Naive thymus-derived CD8-positive, alpha-beta T cell (primary cell): ENCODE measurements at places on chromosomes 2 and 18.

- peaks cover 7% of the 10 kb centered on the region for H3K27me3 ChIP-seq
- no peaks in the 10 kb centered on the region for H3K36me3 ChIP-seq
- no peak for DNase-seq
- H3K4me3 ChIP-seq, result no peak overlapping the region
- no peaks in the 10 kb centered on the region for H3K4me1 ChIP-seq
Observed at GRCh38 chr18:23763343-23763742, 74.1 kb downstream of the LAMA3 start.

GRCh38 chr2:23520256-23520655, 135.3 kb downstream of the KLHL29 start:
- H3K4me3 ChIP-seq, result no peak overlapping the region
- H3K4me1 ChIP-seq, result no peaks in the 10 kb centered on the region
- no peaks in the 10 kb centered on the region for H3K36me3 ChIP-seq

DNA sequence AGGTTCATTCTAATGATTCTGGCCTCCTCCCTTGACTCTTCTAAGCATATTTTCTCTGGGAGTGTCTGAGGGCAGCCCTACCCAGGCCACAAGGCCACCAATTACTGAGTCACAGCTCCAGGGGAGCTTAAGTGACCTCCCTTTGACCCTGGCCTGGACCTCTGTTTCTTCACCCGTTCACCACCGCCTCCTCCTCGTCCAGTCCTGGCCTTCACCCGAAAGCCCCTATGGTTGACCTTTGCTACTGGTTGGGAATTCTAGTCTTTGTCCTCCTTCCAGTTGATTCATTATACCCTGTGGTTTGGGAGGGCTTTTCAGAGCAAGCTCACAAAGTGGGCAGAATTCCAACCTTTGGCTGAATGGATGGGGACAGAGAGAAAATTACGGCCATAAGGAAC, 72.6 kb downstream of the NRP2 start:
- no peak overlapping the region for H3K27ac ChIP-seq
- no peak for DNase-seq
- H3K4me1 ChIP-seq, result no peaks in the 10 kb centered on the region
- peaks cover 7% of the 10 kb centered on the region for H3K27me3 ChIP-seq

- peak overlapping the region; percentile 6 for H3K27ac ChIP-seq
- H3K4me1 ChIP-seq, result no peaks in the 10 kb centered on the region
- H3K4me3 ChIP-seq, result no peak overlapping the region
- no peaks in the 10 kb centered on the region for H3K27me3 ChIP-seq
Observed at GRCh38 chr2:239955087-239955988, 69.8 kb downstream of the NDUFA10 start.

DNA sequence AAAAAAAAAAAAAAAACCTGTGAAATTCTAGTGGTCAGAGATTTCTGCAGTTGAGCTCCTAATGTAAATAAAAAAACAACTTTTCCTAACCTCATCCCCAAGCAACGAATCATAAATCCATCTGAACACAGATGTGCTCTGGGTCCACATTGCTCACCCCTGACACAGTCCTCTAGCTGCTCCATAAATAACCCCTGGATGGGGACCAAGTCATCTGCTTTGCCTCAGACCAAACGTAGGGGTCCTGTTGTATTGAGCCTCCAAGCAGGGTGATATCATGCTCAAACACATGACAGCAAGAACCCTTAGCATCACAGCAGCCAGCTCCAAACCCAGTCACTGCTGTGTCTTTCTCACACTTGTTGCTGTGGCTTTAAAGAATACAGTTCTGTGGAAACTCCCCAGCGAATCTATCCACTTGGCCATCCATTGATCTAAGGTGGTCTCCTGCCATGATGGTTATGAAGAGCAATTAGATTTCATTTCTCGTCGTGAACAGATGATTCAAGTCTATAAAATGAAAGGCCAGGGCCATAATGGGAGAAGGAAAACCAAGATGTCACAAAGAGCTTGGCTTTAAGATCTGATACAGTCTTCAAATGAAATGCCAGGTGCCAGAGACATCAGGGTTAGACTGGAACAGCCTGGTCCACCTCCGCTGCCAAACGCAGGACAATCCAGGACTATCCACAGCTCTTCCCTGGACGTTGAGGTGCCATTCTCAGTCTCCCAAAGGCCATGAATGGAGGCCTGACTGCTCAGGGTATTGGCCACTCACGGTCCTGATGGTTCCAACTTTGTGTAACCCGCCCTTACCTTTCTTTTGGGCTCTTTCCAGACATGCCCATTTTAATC, 39.0 kb downstream of the TBC1D8 start:
- no peaks in the 10 kb centered on the region for H3K36me3 ChIP-seq
- H3K27me3 ChIP-seq, result no peaks in the 10 kb centered on the region
- H3K27ac ChIP-seq, result no peak overlapping the region
- DNase-seq, result no peak
- H3K4me3 ChIP-seq, result no peak overlapping the region

DNA sequence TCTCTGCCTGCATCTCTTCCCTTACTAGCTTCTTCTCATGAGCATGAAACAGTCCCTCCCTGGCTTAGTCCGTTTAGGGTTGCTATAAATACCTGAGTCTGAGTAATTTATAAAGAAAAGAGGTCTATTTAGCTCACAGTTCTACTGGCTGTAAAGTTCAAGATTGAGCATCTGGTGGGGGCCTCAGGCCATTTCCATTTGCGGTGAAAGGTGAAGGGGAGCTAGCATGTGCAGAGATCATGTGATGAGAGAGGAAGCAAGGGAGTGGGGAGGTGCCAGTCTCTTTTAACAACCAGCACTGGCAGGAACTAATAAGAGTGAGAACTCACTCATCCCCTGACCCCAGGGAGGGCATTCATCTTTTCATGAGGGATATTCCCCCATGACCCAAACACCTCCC, 26.8 kb downstream of the RHBDD1 start:
- H3K4me3 ChIP-seq, result no peak overlapping the region
- H3K27ac ChIP-seq, result no peak overlapping the region
- H3K27me3 ChIP-seq, result no peaks in the 10 kb centered on the region
- H3K36me3 ChIP-seq, result peaks cover 23% of the 10 kb centered on the region
- peaks cover 21% of the 10 kb centered on the region for H3K4me1 ChIP-seq

GRCh38 chr2:120108049-120108448, 95.2 kb downstream of the EPB41L5 start:
- H3K4me1 ChIP-seq, result peaks cover 33% of the 10 kb centered on the region
- no peak overlapping the region for H3K27ac ChIP-seq

DNA sequence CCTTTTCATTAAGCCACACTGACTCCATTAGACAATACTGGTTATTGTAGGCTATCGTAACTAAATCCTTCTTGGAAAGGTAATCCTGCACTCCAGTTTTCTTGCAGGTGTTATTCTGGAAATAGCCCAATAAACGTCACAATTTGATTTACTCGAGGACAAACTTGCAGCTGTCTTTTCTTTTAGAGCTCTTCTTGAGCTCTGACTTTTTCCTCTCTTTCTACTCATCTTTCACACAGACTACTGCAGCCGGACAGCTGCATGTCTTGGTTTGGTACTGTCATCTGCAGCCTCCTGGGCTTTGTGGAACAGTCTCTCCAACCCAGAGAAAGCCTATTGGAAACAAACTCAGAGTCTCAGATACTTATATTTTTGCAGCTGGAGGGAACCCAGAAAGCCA, 23.0 kb upstream of the MSGN1 start:
- no peak for DNase-seq
- no peaks in the 10 kb centered on the region for H3K36me3 ChIP-seq
- H3K4me1 ChIP-seq, result no peaks in the 10 kb centered on the region
- no peak overlapping the region for H3K4me3 ChIP-seq
- H3K27ac ChIP-seq, result no peak overlapping the region

DNA sequence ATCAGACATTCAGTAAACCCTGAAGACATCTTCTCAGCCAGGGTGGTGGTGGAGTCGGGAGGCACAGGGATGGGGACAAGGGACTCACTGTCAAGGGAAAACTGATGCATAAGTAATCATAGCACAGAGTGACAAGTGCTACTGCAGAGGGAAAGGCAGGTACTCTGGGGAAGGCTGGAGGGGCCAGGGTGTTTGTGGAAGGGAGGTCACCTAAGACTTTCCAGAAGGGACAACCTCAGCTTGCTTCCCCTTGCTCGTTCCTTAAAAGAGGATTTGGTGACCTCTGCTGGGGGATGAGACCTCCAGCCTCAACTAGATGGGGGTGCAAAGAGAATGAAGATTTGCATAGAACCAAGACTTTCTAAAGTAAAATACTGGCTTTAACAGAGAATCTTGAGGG, 99.5 kb downstream of the SLC4A3 start:
- peaks cover 8% of the 10 kb centered on the region for H3K27me3 ChIP-seq
- H3K4me3 ChIP-seq, result no peak overlapping the region
- H3K27ac ChIP-seq, result no peak overlapping the region

DNA sequence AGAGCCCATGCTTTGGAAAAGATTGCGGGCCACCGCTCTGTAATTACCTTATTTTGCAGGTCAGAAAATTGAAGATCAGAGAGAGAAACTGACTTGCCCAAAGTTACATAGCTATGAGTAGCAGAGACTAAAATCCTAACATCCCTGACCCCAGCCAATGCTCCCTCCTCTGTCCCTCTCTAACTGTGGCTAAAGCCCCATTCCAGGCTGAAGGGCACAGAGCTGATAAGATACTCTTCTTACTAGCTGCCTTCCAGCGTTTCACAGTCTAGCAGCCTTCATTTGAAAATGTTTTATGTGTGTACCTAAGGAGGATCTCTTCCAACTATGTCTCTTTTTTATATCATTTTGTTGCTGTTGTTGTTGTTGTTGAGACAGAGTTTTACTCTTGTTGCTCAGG, 81.4 kb upstream of the LRATD1 start:
- no peaks in the 10 kb centered on the region for H3K27me3 ChIP-seq
- no peaks in the 10 kb centered on the region for H3K36me3 ChIP-seq
- no peak overlapping the region for H3K27ac ChIP-seq
- H3K4me1 ChIP-seq, result no peaks in the 10 kb centered on the region
- DNase-seq, result no peak
- H3K4me3 ChIP-seq, result no peak overlapping the region

DNA sequence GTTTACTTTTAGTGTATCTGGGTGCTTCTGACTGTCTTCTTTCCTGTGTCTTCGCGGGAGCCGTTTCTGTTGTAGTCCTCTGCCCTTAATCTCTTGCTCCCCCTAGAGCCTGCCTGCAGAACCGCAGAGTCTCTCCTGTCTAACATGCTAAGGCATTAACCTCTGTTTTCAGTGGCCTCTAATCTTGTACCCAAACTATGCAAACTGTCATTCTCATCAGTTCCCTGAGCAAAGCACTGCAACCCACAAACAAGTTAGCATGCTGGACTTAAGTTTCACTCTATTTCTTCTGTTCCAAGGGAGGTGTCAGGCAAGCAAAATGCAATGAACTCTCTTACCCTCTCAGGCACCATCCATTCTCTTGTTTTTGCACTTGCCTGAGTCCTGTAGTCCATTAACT, 138.4 kb downstream of the OTX1 start:
- no peak overlapping the region for H3K4me3 ChIP-seq
- H3K27me3 ChIP-seq, result no peaks in the 10 kb centered on the region
- DNase-seq, result no peak
- no peaks in the 10 kb centered on the region for H3K4me1 ChIP-seq
- H3K27ac ChIP-seq, result no peak overlapping the region
